ENCODE measurements at places on chromosomes 13 and 19. TPM values are rescaled to one million over a fixed set of nuclear protein-coding genes. Genes with fewer than 3 reads are reported as not detected.

DNA sequence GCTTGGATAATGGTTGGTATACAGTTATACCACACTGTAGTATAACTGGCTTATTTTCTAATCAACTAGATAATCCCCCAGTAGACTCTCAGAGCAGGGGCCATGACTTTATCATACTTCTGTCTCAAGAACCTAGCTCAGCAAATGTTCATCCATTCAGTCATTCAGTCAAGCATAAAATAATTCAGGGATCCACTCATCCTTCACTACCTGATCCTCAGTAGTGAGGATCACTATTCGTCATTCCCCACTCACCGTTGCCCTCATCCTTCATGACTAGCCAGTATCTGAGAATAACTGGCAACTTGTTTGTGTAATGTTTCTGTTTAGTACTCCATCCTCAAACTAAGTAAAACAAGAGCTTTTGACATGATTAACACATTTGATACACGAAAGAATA lies 77.6 kb downstream of the TSC22D1 start:
- DNase-seq = no peak

DNA sequence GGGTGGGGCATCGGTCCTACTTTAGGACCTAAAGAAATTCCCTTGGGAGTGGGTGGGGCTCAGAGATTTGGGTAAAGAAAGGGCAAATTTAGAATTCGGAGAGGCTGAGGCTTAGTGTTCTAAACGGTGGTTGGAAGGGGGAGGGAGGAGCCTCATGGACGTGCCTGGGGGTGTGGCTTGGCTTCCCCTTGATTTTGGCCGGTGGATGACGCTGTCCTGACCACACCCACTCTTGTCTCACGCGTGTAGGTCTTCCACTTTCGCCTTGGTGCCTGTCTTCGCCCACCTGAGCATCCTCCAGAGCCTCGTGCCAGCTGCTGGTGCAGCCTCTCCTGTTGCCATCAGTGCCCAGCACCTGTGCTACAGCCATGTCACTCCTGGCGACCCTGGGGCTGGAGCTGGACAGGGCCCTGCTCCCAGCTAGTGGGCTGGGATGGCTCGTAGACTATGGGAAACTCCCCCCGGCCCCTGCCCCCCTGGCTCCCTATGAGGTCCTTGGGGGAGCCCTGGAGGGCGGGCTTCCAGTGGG lies 1.2 kb upstream of the NUP62 start:
- no peak for DNase-seq

GRCh38 chr13:77338961-77339401 lies 12.1 kb upstream of the MYCBP2 start:
- no peak for DNase-seq

DNA sequence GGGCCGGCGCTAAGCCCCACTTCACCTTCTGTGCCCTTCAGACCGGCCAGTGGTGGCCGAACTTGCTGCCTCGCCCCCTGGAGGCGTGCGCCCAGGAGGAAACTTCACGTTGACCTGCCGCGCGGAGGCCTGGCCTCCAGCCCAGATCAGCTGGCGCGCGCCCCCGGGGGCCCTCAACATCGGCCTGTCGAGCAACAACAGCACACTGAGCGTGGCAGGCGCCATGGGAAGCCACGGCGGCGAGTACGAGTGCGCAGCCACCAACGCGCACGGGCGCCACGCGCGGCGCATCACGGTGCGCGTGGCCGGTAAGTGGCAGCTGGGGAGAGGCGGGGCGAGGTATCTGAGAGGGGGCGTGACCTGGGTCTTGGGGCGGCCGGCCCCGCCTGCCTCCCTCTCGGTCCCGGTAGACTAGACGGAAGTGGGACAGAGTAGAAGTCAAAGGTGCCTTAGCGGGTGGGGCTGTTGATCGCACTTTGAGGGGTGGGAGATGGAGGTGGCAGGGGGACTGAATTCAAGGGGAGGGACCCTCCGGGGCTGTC lies 5.6 kb downstream of the ICAM5 start:
- DNase-seq = no peak

DNA sequence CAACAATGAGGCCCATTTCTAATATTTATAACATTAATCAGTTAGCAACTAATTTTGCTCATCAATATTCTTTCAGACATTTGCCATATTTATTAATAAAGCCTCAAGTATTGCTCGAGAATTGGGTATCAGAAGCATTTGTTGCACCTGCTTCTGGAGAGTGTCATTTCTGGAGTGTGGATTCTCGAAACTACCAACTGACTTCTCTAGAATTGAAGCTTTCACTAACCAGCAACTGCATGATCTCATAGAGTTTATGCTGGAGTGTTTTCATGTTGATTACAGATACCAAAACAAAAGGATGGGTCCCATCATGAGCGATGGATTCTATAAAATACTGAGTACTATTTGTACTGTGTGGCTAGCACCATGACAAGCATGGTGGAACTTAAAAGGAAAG lies 121.0 kb upstream of the SLC7A1 start:
- DNase-seq = no peak

DNA sequence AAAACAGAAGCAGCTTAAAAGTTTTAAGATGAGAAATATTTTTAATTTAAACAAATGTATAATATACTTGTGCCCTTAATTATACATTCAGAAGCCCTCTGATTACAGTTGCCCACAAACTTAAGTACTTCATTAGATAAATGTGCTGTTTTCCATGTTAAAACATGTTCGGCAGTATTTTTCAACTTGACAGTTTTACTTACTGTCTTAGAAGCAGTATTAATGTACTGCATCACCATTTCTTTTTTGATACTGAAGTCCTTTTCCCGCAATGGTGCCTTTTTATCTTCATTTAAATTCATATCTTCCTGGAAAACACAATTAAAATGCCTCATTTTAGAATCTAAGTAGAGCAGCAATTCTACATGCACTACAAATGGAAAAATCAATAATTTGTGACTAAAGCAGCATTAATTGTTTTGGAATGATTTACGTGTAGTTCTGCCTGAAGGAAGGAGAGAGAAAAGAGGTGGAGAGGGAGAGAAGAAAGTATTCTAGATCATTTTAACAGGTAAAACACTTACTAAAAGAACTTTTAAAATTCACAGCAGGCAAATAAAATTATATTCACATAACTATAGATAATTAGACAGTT lies 70.2 kb downstream of the DIAPH3 start:
- DNase-seq = no peak

GRCh38 chr13:22696433-22696832 lies 484.3 kb upstream of the SGCG start:
- DNase-seq = no peak

DNA sequence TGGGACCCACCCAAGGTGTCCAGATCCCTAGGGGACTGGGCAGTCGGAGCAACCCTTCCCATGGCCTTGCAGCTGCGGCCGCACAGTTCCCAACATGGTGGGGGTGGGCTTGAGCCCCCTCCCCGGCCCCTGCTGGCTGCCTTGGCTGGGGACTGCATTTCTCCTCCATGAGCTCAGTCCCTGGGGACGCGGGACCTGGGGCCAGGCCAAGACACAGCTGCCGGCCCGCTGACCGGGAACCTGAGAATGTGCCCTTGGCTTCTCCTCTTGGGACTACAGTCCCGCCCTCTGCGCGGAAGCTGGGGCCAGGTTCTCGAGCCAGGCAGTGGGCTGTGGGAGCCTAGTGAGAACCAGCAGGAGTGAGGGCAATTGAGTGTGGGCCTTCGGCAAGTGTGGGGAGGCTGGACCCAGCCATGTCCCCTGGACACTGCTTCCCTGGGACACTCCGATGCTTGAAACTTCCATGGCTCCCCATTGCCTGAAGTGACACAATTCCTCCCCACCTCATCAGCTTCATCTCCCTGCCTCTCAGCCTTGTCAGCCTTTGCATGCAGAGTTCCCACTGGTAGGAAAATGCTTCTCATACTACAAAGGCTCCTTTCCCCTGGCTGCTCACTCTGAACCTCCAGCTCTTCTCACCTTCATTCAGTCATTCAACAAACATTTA lies 13.1 kb upstream of the NOTCH3 start:
- no peak for DNase-seq

DNA sequence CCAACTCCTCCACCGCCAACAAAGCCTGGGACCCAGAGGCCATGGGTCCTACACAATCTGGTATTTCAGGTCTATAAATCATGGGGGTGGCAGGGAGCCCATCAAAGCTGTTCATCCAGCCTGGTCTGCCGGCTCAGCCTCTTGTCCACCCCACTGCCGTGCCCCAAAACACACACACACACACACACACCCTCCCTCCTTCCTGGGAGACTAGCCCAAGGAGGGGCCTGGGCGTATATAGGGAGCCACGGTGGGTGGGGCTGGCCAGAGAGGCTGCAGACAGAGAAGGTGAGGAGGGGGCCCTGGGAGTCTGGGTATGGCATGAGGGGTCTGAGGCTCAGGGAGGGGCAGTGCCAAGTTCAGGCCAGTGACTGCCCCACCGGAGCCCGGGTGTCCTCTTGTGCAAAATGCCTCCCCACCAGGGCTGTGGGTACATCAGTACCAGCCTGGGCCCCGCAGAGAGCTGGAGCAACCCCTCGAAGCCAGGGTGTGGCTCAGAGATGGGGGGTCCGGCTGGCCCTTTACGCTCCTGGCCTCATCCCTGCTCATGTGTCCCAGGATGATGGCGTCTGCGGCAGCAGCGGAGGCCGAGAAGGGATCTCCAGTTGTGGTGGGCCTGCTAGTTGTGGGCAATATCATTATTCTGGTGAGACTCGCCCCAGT lies at the start of gene UPK1A:
UPK1A (plus strand) TSS at position 267 of the 663 bp plus-strand sequence; CDS start at position 563, 296 bp downstream.
- no peak for DNase-seq

DNA sequence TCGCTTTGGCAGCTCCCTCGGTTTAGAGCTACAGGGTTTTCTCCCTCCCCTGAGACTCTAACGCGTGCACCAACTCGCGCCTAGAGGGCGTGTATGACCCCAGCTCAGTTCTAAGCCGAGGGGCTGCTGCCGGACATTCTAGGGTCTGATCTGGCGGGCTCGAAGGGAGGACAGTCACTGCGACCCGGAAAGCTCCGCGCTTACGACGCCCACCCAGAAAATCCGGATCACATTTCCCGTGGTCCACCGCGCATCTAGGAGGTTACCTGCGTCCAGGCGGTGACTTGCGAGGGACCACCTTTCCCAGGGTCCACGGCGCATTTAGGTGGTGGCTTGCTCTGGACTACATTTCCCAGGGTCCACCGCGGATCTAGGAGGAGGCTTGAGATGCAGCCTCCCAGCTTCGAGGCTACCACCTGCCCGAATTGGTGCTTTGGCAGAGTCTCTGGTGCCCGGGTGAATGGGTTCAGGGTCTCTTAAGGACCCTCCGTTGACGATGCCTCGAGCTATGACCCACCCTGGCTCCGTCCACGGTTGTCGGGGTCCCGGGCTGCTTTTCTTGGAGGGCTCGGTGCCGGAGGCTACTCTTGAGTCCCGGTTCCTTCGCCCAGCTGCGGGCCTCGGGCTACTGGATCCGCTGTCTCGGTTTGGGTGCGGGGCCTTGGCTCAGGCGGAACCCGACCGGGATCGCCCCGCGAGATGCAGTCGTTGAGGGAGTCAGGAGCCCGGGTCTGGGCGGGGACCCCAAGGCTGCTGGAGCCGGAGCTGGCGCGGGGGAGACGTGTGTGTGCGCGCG lies 30.5 kb downstream of the ZNF146 start:
- peak; percentile 70 for DNase-seq

DNA sequence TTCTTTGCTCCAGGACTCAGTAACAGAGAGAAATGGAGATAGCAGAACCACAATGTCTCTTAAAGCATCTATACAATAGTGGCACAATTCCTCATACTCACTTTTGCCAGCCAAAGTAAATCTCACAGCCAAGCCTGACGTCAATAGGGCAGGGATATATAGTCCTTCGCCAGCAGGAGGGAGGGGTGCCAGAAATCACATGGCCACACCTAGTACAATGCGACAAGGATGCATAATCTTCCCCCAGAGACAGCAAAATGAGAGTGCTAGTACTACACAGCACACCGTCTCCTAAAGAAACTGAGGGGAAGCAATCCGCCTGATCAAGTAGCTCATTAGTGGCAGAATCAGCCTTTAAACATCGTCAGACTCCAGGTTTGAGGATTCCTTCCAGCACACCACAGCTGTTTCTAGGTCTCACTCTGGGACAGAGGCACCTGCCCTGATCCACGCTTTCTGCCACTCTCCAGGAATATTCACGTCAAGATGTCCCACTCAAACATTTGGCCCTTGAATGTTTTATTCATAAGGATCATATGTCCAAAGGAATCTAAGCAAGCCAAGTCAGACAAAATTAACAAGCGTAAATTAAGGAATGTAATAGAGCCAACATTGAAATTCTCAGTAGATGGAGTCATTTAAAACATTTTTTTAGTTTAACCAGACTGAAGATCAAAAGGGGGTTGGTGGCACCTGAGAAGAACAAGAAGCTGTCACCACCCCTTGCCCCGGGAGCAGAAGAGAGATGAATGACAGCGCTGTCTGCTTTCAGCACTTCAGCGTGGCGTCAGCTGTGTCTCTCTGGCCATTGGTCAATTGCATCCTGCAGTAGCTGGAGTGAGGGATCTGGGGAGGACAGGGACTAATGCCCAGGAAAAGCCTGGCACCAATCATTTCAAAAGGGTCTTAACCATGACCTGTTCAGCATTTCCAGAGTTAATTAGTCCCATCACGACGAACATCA lies 63.5 kb upstream of the SERP2 start:
- DNase-seq = no peak

GRCh38 chr13:48741377-48741776 lies 87.6 kb downstream of the CYSLTR2 start:
- no peak for DNase-seq

DNA sequence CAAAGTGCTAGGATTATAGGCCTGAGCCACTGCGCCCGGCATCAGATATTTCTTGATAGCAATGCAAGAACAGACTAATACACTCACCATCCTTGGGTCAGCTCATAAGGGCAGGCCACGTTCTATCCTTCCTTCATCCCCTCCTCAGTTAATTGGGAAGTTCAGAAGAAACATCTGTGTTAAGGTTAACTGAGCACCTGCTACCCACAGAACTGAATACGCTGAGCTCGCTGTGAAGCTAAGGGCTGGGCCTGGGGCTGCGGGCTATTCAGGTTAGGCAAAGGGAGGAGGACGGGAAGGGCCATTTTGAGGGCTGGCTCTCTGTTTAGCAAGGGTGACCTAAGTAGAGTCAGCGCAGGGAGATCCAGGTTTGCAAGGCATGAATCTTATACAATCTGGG lies 43.0 kb upstream of the UQCRFS1 start:
- DNase-seq = no peak

DNA sequence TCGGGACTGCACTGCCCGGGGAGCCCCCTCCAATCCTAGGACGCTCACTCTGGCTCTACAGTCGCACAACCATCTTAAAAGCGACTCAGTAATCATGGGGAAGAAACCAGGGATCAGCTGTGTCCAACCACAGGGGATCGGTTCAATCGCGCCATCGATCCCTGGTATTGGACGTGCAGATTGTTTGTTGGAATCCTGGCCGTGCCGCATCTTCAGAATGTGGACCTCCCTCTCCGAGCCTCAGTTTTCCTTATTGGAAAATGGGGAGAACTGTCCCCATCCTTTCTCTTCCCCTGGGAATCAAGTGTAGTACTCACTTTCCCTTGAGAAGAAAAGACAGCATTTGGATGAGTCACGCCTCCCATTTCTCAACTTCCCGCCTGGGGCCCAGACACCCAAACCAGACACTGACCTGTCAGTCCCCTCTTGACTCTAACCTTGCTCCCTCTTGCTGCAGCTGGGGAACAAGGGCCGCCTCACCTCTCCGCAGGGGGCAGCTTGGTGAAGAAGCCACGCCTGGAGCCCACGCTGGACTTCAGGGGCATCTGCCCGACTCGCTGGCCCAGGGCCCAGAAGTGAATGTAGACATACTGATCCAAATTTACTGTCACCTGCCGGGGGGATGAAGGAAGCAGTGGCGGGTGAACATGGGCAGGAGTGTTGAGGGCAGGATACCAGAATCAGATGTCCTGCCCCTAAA lies 17.6 kb downstream of the EMP3 start:
- DNase-seq = no peak

Gene FFAR2
- total RNA-seq = not detected

Gene CBY2
- total RNA-seq = not detected

Gene RGL3
- 9.7 TPM for total RNA-seq

Gene HIPK4
- total RNA-seq = not detected

Gene FGF14
- 87.1 TPM for total RNA-seq

Gene ZNF135
- 16.8 TPM for total RNA-seq

Gene KIR3DL1
- not detected for total RNA-seq
